ENCODE measurements at places on chromosomes 1 and 21.

DNA sequence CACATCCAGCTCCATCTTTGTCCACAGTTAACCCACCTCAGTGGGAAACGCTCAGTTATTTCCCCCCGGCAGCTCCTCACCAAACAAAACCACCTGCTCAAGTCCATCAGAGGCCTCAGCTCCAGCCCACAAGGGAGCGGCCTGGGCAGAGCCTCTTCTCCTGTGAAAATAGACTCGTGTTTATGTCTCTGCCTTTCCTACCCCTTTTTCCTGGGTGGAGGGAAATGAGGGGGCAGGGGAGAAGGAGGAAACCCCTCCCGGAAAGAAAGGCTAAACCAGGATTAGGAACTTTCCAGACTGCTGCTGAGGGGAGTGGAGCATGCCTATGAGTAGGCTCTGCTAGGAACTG, 81.6 kb downstream of the PAX7 start:
- DNase-seq = no peak

DNA sequence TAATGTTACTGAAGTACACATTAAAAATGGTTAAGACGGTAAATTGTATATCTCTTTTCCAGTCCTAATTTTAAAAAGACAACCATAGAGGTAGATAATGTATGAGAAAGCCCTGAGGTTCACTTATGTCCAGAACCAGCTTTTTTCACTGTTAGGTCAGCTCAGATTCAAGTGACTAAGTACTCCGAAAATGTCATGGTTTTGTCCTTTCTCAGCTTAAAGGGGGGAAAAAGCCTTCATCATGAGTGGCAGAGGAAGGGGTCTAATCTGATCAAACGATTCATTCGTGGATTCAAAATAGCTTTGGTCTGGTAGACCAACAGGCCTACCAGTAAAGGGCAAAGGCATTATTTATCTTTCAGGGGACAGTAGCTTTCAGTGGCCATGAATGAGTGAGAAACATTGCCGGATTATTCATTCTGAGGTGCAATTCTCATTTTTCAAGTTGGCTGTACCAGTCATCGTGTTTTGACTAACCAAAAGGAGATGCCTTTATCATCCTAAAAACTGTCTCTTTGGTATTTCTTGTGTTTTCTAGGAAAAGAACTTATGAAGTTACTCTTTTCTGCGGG, 208.4 kb downstream of the HHIPL2 start:
- DNase-seq = no peak

- no peak for DNase-seq
Observed at GRCh38 chr1:221939607-221940006, 197.7 kb upstream of the DUSP10 start.

- no peak for DNase-seq
Observed at GRCh38 chr1:90706437-90707362, 10.4 kb downstream of the BARHL2 start.

DNA sequence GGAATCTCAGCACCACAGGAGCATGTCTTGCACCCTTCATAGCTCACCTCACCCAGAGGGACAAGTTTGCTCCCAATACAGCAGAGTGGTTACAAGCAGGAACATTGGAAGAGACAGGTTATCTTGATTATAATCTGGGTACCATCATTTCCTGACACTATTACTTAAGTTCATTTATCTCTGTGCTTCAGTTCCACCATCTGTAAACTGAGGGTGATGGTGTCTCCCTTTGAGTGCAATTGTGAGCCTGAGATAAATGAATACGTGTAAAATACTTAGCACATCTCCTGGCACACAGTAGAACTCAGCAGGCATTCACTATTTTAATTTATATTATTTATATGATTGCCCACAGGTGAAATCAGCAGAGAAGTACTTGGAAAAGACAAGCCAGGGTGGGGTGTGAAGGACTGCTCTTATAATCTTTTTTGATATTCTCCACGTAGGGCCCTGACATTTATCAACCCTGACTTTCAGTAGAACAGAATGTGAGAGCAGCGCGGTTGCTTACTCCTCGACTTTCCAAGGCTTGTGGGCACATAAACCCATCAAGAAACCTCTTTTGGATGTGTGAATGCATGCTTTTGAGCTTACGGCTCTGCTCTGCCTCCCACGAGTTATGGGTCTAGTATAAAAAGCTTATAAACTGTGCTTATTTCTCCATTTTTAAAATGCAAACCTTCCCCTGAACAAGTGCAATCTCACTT, 34.9 kb downstream of the DUSP10 start:
- no peak for DNase-seq

- DNase-seq = no peak
Observed at GRCh38 chr1:207823531-207823879, 71.7 kb downstream of the CD46 start.

GRCh38 chr1:43706598-43707189, 642 bp upstream of the ST3GAL3 start:
- no peak for DNase-seq

- no peak for DNase-seq
Observed at GRCh38 chr1:235017719-235018118, 110.9 kb downstream of the TOMM20 start.

DNA sequence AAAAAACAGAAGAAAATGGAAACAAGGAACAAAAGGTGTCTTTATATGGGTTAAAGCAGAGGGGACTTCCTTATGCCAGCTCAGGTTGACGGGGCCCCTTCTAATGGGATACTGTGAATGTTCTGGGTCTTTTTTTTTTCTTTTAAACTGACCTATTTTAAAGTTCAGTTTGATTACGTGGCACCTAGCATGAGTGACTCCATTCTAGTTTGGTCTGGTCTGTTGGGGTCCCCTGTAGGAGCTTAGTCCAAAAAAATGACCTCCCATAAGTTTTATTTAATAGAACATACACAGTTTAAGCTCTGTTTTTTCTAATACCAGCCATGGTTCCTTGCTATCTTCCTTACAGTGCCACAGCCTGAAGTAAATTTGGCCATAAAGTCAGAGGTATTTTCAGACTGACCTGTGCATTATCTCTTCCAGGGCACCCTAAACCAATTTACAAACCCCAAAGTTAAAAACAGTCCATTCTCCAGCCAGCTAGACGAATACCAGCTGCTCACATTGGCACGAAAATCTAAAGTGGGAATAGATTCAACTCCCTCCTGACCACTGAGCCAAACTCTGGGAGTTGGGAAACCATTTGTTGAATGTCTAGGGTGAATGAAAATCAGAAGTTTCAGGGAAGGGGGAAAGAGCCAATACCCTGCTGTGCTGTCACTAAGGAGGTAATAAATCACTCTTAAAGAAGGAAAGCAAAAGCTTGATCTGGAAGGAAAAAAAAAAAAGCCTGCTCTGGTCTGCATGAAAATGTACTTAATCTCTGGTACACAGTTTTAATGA, 42.4 kb downstream of the AKNAD1 start:
- DNase-seq = no peak

DNA sequence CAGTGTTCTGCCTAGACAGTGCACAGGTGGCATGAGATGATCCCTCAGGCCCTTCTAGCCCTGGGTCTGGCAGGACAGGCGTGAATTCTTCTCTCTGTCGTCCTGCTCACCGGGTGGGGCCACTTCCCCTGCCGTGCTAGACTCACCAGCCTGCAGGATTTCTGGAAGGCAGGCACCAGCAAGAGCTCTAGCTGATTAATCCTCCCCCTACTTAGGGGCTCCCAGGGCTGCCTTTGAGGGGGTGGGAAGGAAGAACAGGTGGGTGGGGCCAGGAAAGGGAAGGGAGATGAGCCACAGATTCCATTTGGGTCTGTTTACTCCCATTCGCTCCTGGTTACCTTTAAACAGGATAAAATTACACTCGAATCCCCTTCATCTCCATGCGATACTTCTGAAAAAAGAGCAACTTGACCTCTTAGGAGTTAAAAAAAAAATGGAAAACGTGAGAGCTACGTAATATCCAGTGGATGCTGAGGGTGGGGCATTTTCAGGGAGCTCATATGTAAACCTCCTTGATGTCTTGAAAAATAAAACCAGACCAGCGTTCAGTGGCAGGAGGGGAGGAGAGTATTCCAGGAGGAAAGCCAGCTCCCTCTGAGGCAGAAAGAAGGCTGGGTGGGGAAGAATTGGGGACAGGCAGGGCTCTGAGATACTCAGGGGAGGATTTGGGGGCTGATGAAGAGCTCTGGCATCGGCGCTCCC, 665.5 kb downstream of the PTPRU start:
- no peak for DNase-seq

GRCh38 chr1:54959241-54959640, 21.2 kb upstream of the TMEM61 start:
- no peak for DNase-seq

- DNase-seq = no peak
Observed at GRCh38 chr1:64913361-64914015, 52.9 kb downstream of the JAK1 start.

- no peak for DNase-seq
Observed at GRCh38 chr1:182357171-182357570, 34.4 kb downstream of the GLUL start.
